ENCODE measurements at places on chromosomes 5 and 9.

- DNase-seq = no peak
These were observed 111.5 kb upstream of the RAPGEF1 start for GRCh38 chr9:131851414-131851813.

DNA sequence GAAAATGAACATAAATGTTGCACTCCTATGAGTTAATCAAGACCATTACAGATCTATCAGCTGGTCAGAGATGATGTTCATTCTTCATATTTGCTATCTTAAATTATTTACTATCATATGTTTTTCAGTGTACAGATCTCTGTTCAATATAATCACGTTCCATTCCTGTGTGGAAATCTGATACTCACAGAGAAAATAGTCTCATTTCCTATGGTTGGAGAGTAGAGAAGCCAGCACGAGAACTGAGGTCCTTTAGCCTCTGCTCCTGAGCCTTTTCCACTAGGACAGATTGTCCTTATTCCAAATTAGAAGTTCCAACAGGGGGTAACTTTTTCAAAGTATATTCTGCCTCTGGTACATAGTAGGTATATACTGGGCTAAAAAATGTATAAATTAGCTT, 29.2 kb downstream of the UGCG start:
- no peak for DNase-seq

DNA sequence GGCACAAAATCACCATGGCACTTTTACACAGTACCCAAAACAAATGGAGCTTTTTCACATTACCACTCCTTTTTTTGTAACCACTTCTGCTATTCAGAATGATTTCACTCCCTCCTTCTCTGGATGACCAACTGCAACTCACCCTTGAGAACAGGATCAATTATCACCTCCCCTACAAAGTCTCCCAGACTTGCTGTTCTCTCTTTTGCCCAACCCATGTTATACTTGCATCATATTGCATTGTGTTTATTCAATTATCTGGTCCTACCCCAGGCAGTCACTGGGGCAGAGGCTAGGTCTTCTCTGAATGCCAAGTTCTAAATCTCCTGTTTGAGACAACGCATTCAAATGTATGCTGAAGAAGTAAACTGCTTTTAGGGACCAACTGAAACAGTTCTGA, 96.0 kb downstream of the GPR21 start:
- DNase-seq = no peak

DNA sequence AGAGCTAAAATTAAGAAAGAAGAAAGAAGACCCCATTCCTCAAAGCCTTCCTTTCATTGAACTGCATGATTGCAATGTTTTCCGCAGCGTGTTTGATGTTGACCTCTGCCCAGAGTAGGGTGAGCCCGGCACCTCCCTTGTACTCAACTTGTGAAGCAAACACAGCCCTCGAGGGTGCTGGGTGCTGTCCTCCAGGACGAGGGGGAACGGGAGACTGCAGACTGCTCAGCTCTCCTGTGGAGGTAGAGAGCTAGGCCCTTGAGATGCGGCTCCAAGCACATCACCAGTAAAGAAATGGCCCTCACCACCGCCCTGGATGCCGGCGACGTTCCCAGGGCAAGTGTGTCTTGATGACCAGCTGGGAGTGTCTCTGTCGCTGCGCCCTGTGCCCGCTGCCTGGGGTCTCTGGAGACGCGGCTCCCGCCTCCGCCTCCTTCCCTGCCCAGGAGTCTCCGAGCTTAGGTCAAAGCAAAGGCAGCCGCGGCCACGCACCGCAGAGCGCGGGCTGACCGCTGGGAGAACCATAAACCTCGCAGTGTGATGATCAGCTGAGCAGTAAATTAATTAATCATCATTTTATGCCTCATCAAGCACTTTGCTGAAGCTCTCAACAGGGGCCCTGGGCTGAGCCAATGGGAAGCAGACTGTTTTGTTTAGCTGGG, 108.7 kb downstream of the IRX2 start:
- no peak for DNase-seq

- DNase-seq = peak; percentile 72
These were observed 662.9 kb upstream of the ZNF608 start for GRCh38 chr5:125409234-125409860.

DNA sequence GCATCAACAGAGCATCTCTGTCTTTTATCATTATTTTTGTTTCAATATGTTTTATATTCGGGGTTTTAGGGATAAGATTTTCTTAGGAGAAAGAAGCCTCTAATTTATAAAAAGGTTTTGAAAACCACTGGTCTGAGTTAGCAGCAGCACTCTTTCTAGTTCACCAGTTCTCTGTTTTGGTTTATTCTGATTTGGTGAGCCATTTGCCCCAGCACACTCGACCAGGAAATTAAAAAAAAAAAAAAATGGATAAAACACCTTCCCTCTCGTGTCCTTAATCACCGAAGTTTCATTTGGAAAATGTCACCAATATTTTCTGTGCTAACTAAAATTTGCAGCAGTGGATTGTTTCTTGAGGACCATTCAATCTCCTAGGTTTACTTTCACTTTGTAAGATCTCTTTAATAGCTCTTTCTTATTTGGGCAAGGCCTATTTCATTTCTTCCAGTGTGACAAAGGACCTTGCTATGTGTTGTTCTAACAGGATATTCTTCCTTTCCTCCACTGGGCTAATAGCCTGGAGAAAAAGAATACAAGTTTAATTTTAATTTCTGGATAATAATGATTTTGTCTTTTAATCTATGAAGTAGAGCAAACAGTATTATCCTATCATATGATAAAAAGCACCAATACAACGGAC, 57.8 kb upstream of the ANXA1 start:
- peak; percentile 6 for DNase-seq

GRCh38 chr9:114677418-114677817, 4.6 kb downstream of the TEX48 start:
- peak; percentile 87 for DNase-seq

- no peak for DNase-seq
These were observed 146.5 kb downstream of the CACNA1B start for GRCh38 chr9:138024131-138024530.

DNA sequence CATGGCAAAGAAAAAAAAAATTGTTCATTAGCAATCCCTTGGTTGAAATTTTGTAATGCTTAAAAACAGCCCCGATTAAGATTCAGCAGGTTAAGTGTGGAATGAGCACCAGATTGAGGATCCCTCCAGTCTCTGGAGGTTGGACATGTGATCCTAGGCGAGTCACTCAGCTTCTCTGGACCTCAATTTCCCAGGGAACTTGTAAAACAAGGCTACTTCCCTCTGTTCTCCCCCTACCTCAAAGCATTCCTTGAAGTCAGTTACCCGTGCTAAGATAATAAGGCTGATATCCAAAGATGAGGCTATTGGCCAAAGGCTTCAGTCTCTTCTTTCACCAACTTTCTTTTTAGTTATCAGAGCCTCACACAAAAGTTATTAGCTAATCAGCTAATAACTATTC, 2.9 kb downstream of the KLHL3 start:
- no peak for DNase-seq

DNA sequence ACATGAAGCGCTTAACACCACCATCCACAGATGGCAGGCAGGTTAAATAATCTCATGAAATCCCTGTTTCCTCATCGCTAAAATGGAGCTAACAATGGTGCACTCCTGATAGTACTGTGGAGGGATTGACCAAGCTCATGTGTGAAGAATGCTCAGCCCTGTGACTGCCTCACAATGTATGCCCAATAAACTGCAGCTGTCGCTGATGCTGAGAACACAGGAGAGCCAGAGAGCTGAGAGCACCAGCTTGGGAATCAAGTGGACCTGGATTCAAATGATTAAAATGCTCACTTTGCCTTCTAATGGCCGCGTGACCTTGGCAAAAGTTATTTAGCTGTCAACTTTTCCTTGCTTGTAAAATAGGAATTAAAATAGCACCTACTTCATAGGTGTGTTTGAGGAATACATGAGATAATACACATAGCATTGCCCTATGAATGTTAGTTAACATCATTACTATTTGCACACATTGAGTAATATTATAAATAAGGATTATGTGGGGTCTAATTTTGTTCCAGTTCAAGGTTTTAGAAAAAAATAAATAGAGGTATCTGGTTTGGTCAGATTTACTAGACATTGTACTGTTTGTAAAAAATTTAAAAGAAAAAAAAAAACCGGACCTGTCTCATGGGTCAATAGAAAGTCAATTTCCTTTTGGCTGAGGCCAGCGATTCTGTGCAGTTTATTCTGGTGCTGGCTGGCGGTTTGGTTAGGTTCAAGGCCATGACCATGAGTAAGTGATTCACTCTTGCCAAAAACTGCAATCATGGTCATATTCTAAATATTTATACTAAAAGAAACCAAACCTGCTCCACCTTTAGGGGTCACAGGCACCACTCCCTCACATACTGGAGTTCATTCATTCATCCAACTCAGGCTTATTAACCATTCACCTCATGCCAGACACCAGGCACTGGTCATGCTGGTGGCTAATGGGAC, 101.3 kb downstream of the SH3TC2 start:
- no peak for DNase-seq

- peak; percentile 53 for DNase-seq
These were observed 30.4 kb downstream of the GNG10 start for GRCh38 chr9:111691672-111692329.

DNA sequence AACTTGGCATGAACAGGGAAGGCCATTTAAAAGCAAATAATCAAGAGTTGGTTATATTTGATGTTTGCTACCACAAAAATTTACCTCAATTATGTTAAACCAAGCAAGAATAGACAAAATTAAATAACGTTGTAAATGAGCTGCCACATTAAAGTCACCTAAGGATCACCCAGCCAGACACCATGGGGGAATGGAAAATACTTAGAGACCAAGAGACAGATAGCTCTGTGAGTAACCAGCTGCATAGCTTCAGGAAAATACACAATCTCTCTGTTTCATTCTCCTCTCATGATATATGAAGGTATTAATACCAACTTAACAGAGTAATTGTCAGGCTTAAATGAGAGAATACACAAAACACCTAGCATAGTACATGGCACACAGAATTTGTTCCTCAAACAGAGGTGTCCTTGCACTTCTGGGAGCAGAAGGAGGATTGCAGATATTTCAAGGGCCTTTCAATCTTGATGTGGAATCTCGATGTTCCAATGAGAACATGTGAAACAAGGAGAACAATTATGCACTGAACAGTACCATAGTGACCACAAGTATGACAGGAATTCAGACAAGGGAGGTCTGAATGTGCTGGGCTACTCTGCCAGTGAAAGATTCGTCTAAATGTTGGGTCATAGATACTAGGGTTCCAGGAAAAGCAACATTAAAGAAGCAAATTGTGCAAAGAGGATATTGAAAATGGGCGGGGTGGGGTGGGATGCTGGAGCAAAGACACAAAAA, 18.6 kb downstream of the JAKMIP2 start:
- DNase-seq = no peak

DNA sequence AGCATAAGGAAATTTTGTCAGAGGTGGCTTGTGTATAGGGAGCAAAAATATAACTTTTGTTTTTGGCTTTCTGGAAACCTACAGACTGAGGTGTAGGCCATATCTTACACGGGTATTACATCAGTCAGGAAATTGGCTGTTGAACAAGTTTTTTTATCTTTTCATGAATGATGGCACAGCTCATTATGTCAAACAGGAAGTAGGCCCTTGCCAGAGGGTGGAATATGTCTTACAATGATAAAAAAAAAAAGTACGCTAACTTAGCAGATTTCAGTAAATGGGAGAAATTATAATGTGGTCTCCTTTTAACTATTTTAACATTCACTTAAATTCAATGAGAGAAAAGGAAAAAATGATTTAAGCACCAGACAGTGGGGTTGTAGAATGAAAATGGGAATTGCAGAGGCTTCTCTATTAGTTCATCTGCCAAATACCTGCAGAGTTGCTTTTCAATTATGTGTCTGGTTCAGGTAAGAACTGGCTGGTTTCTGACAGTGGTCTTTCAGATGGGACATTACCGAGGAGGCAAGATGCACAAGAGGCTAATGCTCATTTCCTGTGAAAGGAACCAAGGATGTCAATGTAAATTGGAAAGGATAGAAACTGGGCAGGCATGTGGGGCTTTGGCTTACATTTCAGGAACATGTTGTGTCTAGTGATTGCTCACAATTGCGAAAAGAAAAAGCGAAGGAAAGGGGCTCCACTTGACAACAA, 169.9 kb downstream of the NNT start:
- peak; percentile 72 for DNase-seq

- no peak for DNase-seq
These were observed 159.2 kb upstream of the RAI14 start for GRCh38 chr5:34496701-34497469.

GRCh38 chr5:136020001-136020382, 8.8 kb upstream of the TGFBI start:
- DNase-seq = no peak

- peak; percentile 79 for DNase-seq
These were observed 597.9 kb upstream of the SGCD start for GRCh38 chr5:155728857-155729683.

DNA sequence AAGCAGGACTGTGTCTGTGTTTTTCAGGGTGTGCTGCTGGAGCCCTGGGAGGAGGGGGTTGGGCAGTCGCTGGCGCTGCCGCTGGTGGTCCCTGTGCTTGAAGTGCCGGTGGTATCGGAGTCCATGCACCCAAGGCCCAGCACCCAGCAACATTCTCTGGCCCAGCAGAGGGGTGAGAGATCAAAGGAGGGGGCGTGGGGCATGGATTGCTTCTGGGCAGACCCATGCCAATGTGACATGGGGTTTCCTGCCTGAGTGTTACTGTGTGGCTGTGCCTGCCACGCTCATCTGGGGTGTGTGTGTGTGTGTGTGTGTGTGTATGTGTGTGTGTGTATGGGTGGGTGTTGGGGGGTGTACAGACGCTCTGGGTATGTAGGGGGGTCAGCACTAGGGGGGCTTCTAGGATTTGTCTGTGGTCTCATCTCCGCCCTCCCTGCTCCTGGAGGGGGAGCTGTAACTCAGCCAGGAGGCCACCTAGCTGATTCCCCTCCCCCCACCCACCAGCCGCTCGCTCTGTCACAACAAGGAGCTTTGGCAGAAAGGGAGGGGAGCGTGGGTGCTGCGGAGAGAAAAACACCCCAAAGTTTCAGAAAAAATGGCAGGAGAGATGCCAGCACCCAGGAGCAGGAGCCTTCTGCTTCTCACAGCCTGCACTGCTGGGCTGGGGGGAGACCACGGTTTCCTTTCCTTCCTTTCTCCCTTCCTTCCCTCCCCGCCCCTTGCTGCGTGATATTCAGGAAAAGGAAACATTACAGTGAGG, 35.9 kb upstream of the HSPA9 start:
- DNase-seq = peak; percentile 54

GRCh38 chr5:147487031-147487750, 22.7 kb downstream of the DPYSL3 start:
- peak; percentile 36 for DNase-seq

DNA sequence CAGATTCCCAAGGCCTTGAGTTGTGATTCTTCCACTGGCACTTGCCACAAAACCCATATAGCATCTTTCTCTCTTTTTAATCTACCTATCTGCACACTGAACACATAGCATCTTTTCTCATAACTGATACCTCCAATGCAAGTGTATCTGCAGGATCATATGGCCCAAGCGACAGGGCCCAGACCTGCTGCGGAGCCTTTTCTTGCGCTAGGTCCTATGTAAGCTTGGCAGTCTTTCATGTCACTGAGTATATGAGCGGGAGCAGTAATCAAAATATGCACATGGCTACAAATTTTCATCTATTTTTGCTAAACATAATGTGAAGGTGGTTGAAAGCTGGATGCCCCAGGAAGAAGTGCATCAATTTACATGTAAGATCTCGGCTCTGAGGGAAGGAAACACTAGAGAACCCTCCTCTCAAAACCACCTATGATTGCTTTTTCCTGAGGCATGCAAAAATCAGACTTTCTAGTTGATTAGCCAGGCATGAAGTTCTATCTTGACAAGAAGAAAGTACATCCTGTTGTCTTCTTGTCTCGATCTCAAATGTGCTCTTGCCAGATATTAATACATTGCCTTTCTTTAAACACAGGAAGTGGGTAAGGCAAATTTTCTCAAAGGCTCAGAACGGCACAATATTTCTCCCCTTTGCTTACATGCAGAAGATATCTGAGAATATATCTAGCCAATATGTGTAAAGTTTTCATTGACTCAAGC, 26.9 kb upstream of the CEMIP2 start:
- DNase-seq = no peak

GRCh38 chr5:170681013-170681433, 102.5 kb upstream of the GABRP start:
- peak; percentile 22 for DNase-seq

Measured in DMS53 (cell line).